Kidney glomerular epithelial cell (primary cell): ENCODE measurements at places on chromosomes 1 and 21.

- DNase-seq: peak; percentile 23
Measured at GRCh38 chr1:230868736-230869385, 540 bp upstream of the C1orf198 start.

DNA sequence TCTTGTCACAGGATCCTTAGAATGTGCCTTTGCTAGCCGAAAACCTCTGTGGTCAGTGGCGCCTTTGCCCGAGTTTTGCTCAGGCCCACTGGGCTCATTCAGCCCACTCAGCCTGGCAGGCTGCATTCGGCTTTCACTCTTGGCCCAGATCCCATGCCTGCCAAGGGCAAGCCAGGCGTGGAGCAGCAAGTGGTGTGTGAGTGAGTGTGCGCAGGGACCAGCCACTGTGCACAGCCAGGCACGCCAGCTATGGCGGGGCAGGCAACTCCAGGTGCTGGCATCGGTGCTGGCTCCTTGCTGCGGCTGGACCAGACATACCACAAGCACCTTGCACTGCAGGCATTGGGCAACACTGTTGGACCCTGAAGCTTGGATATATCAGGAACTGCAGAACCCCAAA lies 1145.1 kb upstream of the NCAM2 start:
- DNase-seq: no peak

DNA sequence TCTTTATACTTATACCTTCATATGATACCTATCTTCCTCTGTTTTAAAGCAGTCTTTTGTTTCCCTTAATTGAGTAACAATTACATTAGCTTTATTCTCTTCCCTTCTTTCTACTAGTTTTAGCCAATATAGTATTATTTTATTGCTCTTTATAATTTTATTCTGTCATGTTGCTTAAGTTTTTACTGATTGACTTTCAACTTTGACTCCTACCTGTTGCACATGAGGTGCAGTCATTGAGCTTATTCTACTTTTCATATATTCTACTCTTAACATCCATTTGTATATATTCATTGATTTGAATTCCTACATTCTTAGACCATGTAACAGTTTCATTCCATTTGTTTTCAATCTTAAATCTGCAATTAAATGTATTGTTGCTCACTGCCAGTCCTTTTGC lies 49.2 kb downstream of the AGO3 start:
- no peak for DNase-seq

DNA sequence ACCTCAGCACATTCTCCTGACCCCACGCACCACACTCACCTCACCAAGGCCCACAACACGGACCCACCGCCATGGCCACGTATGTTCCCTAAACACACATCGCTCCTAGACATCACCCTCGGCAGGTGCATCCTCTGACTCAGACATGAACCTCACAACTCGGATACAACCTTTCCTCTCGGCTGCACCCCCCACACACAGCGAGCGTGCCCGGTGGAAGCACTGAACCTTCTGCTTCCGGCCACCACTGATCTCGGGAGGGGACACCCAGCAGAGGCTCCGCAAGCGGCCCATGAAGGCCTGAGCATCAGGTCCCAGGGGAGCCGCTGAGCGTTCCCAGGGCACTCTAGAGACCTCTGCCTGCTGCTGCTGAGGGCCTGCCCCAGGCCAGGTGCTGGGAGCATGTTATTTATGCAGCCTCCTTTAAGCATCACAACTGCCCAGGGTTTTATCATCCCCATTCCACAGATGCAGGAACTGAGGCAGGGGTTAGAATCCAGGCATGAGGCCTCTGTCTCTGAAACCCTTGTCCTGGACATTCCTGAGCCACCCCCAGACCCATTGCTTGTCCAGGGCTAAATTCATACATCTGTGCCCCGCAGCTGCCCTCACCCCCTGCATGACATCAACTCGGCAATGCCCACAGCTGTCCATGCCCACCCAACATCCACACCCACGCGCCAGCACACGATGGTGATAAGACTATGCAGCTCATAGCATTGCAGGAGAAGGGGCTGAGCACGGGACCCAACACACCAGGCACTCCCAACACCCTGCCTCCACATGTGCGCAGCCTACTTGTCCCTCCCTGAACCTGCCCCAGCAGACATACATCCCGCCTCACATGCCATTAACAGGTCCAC lies 27.0 kb downstream of the SDC3 start:
- DNase-seq: no peak

DNA sequence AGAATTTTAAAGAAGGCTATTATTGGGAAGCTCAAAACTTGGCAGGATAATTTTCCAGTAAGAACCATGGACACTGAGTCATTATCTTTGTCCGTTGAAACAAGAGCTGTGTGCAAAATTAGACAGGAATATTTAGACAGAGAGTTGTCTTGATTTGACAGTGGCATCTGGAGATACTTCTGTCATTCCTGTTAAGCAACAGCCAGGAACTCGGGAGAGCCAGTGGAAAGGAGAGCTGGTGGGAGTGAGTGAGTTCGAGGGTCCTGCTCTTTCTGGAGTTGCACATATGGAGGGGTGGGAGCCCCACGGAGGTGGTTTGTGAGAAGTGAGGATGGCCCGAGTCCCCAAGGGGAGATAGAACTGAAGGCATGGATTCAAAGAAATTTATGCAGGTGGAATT lies 3.1 kb downstream of the COQ8A start:
- no peak for DNase-seq

GRCh38 chr1:183546427-183546826 lies 43.8 kb downstream of the NCF2 start:
- no peak for DNase-seq
